Stimulated activated naive CD4-positive, alpha-beta T cell (primary cell): ENCODE measurements at places on chromosomes 2 and 18.

- no peak for DNase-seq
These were observed 166.9 kb downstream of the GBX2 start for GRCh38 chr2:236001166-236001828.

DNA sequence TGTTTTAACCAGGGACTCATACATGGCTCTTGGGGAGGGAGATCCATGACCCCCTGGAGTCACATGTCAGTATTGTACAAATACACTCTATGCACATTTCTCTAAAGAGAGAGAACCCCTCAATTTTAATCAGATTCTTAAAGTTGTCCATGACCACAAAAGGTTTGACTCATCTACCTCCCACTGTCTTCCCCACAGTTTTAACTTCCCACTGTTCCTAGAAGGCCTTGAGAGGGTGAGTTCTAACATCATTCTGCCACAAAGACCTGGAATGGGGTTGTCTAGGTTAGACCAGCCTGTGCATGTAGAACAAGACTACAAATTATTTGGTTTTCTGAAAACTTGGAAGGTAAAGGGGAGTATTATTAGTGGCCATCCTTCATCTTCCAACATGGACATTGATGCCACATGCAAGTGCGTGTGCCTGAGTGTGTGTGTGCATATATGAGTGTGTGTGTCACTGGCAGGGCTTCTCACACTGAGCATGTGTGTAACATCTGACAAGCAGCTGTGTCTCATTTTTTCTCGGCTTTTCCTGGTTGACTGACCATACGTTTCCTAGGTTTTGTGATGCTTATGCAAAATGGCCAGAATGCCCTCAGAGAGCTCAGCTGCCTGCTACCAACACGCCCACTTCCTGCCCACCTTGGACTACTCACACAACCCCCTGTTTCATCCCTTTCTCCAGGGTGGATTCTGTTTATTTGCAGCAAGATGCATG is 94.6 kb upstream of the LGALSL start:
- DNase-seq: no peak

DNA sequence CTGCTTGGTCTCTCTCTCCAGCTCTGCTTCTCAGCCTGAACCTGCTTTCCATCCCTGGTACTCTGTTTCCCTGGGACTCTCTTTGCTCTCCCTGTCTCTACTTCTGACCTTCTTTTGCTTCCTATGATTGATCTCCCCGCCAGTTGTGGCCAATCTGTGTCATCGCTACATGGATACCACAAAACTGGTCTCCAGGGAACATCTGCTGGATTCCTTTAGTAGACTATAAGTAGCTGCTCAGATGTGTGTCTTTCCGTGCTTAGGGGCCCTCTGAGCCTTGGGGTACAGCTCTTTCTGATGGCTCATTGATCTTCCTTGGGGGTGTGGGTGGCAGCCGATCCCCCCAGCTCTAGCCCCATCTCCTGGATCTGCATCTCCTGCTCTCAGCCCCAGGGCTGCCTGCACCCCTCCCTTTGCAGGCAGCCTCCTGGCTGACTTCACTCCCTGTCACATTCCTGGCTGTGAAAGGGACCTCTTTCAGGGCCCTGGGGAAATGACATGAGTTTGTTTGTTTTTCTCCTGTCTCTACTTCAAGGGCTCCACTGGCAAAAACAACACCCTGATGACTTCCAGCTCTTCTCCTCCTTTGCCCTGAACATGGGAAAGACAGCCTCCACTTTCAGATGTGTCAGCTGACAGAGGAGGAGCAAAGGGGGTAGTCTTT is 333.7 kb downstream of the CYP26B1 start:
- no peak for DNase-seq

DNA sequence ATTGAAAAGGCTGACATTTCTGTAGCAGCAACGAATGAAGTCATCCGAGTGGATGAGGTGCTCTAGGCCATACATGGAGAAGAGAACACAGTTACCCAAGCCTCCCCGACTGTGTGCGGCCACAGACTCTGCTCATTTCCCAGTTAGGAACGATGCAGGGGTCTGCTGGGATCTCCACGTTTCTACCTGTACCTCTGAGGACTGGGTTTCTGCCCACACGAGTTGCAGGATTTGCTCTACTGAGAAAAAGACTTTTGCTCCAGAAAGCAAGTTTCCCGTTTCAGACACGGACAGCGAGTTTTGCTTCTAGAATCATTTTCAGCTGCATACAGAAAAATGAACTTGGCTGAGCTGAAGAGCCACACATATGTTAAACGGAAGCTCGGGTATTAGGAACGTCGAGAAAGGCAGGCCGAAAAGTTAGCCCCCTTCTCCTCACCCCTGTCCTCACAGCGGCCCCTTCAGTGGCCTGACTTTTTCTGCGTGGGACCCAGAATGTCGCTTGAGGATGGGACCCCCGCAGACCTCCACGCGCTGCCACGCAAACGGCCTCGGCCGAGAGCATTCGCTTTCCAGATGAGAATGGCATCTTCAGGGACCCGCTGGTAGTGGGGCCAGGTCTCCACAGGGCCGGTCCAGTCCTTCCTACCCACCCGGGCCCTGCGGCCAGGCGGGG is 582 bp upstream of the RAB31 start:
- no peak for DNase-seq

GRCh38 chr2:222440673-222441422 is 16.5 kb downstream of the SGPP2 start:
- no peak for DNase-seq

GRCh38 chr2:136057023-136057801 is 60.7 kb downstream of the CXCR4 start:
- no peak for DNase-seq

- no peak for DNase-seq
These were observed 16.1 kb upstream of the PUM2 start for GRCh38 chr2:20366672-20367116.

DNA sequence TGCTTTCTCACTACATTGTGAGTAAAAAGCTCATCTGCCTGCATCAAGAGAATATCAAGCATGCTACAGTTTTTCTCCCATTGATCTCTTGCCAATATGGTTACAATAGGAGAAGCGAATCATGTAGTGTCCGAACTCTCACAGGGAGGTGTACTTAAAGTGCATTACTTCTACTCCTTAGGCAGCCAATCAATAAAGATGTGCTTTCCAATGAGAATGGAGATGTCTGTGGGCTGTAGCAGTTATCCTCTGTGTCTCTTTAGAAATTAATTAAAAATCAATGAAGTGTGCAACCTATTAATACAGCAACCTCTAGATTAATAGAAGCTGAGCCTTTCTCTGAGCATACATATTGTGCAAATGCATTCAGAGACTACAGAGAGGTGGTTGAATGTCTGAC is 883.7 kb downstream of the CPS1 start:
- no peak for DNase-seq

GRCh38 chr2:11669454-11670291 is at the start of gene NTSR2:
TSS of gene NTSR2 (minus strand) at chr2:11670195. CDS start at chr2:11670129, 66 bp downstream.
- no peak for DNase-seq

DNA sequence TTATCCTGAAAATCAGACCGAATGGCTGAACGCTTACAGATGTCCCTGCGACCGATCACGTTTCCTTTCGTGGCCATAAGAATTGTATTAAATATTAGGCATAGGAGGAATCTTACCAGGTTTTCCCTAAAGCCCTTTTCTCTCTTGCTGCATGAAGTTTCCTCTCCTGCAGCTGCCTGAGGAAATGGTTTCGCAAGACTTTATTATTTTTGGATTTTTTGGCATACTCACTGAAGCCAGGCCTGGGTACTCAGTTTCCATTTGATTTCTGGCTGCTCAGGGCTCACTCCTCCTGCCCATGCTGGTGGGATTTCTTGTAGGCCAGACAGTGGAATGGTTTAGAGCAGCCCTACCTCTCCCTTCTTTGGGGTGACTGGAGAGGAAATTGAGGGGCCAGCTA is 114.0 kb downstream of the KLHL29 start:
- DNase-seq: no peak

GRCh38 chr2:132670496-132671150 is 618 bp upstream of the LYPD1 start:
- no peak for DNase-seq

GRCh38 chr2:16282511-16282910 is 342.2 kb downstream of the MYCN start:
- DNase-seq: no peak

DNA sequence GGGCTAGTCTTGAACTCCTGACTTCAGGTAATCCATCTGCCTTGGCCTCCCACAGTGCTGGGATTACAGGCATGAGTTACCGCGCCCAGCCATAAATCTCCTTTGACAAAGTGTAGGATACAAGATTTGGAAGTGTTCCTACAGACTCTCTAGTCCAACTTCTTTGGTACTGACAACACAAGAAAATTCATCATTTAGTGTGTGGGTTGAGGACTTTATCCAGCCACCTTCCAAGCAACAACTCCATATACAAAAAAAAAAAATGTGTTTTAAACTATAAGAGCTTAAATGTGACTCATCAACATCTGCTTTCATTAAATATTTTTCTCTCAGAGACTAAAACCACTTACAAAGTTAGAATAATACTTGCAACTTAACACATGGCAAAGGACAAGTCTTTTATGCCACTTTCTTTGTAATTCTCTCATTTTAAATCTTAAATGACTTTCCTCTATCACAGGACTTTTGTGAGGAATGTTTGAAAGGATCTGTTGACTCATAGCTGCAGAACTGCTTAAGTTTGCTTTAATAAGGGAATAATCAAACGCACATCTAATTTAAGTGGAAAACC is 46.2 kb upstream of the ITGAV start:
- no peak for DNase-seq

- DNase-seq: no peak
These were observed 26.2 kb downstream of the ATAD2B start for GRCh38 chr2:23900541-23901322.

- no peak for DNase-seq
These were observed 1.4 kb upstream of the SF3B6 start for GRCh38 chr2:24077535-24077877.

DNA sequence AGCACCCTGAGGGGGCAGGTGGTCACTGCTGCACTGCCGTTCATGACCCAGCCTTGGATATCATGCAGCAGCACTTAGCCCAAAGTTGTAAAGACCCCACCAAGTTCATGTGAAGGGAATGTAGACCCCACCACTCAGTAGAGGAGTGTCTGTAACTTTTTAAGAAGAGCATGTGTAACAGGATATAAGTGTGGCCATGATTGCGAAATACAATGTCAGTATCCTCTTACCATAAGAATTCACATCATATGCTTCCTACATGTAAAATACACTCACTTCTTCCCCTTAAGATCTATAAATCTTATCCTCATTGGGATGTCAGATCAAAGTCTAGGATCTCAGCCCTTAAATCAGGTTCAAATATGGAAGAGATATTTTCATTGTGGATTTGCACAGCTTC is 276.9 kb downstream of the PTPRM start:
- DNase-seq: no peak

DNA sequence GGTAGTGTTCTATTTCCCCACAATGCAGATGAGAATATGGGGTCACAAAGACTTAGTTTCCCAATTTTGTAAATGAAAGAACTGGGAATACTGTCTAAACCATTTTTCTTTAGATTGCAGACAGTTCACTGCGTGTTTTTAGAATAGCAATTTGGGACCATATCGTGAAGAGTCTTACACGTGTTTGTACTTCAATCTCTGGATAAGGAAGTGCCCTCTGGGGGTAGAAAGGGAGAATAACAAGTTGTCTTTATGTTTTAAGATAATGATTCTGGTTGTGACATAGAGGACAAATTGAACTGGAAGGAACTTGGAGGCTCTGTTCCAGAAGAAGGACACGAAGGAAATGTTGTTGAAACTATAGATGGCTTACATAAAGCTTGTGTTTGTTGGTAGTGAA is 457.7 kb downstream of the CBLN2 start:
- no peak for DNase-seq

GRCh38 chr18:43559507-43559906 is 282.2 kb upstream of the SYT4 start:
- DNase-seq: no peak

DNA sequence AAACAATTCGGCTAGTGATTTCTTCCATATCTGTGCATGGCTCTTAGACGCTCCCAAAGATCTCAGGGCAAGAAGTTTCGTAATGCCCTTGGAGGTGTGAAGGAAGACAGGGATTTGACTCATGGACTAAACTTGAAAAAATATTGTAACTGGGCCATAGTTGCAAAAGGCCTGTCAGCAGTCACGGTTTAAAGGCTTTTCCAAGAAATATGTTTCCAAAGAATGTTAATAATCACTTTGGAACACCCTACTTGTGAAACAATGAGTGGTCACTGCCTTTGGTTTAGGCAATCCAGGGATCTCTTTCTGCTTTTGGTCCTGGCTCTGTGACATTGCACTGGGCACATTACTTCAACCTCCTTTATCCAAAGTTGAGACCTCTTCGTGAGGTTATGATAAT is 102.5 kb upstream of the RASGRP3 start:
- no peak for DNase-seq

DNA sequence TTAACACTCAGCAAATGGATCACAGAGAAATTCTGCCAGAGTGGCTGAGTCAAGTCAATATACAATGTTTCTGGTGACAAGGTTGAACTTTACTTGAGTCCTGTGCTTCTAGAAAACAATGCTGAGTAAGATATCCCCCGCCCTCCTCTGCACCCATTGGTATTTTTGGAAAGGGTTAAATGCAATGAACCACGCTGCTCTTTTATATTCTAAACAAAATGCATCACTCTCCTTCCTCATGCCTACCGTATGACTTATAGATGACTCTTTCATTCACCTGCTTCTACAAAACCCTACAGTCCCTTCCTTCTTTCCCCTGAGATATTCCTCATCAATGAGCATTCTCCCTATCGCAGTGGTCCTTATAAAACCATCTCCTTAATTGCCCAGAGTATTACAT is 168.8 kb downstream of the TXNL1 start:
- DNase-seq: no peak

- no peak for DNase-seq
These were observed 16.9 kb downstream of the SLC66A2 start for GRCh38 chr18:79934311-79935097.

DNA sequence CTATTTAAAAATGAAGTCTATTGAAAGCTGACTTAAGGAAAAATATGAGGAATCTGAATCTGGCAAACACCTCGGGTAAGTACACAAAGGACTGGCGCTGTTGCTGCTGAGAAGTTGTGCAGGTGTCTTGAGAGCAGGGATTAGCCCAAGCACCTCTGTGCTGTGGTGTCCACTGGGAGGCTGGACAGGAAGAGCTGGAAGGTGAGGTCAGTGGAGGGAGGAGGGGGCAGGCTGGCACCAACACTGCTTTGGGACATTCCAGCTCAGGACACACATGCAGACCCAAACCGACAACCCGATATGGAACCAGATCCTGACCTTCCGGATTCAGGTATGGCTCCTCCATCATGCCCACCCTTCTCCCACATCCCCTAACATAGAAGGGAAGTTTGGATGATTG is 20.6 kb downstream of the FER1L5 start:
- no peak for DNase-seq

- DNase-seq: no peak
These were observed 6.4 kb downstream of the MYT1L start for GRCh38 chr2:2324565-2325101.

- no peak for DNase-seq
These were observed 315.1 kb downstream of the RDH14 start for GRCh38 chr2:18245375-18245774.

- DNase-seq: no peak
These were observed 157.0 kb upstream of the NDUFV2 start for GRCh38 chr18:8945514-8945913.

DNA sequence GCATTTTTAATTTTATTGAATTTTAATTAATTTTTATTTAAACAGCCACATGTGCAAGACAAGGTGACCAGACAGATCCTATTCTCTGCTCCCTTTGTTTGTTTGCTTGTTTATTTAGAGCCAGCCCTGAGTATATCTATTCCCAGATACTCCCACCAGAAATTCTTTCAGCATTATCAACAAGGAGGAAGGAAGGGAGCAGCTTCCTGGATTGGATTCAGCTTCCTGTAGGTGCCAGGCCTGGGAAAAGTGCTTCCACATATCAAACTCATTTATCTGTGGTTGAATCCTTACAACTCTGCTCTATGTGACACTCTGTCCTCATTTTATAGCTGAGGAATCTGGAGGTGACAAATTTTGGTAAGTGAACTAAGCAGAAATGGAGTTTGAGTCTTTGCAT is 60.5 kb upstream of the KLF7 start:
- no peak for DNase-seq
